ENCODE measurements at places on chromosomes 7 and 10.
A peak's percentile ranks its signal among the peaks of the same experiment; 100 is the strongest.

DNA sequence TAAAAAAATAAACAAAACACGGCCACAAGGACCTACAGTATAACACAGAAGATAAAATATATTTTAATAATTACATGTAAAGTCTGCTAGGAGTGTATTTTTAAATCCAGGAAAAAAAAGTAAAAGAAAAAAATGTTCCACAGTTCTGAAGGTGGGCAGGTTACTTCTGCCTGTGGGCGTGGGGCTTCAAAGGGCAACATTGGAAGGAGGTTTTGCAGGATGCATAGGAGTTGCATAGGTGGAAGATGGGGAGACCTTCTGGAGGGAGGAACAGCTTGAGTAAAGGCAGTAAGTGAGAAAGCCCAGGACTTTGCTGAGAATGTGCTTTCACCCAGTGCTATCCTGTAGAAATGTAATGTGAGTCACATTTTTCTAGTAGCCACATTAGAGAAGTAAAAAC lies 37.5 kb upstream of the PLXNA4 start:
- DNase-seq, result no peak

GRCh38 chr10:132518572-132519381 lies 18.8 kb upstream of the INPP5A start:
- DNase-seq, result no peak

GRCh38 chr10:119418362-119418761 lies 124.2 kb downstream of the RGS10 start:
- DNase-seq, result no peak

GRCh38 chr7:10767771-10768170 lies 205.9 kb upstream of the PHF14 start:
- no peak for DNase-seq

DNA sequence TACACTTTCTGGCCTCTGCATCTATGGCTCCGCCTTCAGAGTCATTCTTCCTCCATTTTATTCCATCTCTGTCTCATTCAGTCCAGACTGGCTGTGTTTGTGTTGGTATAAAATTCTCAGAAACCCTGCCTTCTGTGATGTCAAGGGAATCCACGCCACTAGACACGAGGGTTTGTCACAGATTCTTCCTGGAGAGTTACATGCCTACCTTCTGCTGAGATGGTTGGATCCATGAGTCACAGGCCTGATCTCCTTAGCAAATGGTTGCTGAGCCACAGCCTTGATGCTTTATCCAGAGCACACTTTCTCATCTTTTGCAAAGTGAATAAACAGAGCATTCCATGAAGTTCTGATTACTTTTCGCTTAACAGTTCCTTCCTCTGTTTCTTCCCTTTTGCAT lies 35.9 kb upstream of the TSPAN33 start:
- DNase-seq, result no peak

DNA sequence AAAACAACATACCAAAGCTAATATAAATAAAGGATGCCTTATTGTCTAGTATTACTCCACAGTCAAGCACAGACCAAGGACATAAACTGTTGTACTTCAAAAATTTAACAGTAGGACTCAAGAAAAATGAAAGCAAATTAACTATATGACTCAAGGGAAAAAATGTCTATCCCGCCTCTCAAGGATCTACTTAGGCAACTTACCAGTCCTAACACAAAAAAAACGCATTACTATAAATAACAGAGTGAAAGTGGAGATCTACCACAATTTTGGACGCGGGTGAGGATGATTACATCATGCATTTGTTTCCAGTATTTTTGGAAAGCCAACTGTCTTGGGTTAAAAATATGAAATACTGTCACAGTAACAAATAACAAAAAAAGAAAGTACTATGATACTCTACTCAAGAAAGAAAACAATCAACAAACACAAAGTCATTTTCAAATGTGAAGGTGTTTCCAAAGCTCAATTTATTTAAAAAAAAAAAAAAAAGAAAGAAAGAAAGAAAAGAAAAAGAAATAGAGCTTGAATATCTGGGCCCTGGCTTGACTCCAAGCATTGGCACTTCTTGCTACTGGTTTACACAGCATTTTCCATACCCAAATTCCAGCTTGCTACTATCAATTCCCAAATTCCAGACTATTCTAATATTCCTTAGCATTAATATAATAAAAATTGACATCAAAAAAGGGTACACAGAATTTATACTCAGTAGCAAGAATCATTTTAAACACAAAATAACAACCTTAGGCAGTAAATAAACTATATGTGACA lies 99.4 kb downstream of the RSU1 start:
- peak; percentile 15 for DNase-seq

GRCh38 chr7:135791543-135792362 lies 43.1 kb upstream of the FAM180A start:
- no peak for DNase-seq

GRCh38 chr10:69872323-69872722 lies 70.6 kb downstream of the COL13A1 start:
- DNase-seq, result no peak

DNA sequence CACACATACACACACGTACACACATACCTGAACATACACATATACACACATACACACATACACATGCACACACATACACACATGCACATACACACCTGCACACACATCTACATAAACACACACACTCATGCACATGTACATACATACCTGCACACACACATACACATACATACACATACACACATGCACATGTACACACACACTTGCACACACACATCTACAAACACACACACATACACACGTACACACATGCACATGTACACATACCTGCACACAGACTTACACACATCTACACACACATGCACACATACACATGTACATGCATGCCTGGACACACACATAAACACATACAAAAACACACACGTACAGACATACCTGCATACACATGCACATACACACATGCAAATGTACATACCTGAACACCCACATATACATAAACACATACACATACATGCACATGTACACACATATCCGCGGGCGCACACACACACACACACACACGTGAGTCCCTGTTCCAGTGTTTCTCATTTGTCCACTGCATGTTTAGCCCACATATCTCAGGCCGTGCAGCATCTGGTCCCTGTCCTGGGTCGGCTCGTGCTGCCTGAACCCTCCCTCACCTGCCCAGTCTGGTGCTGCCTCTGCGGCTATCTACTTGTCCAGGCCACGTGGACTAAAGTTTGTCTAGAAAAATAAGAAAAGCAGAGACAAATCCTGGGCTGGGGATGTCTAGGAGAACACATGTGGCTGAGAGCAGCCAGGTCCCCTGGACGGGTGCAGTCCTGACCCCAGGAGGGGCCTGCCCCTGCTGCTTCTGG lies 238.7 kb downstream of the TCERG1L start:
- DNase-seq, result no peak

DNA sequence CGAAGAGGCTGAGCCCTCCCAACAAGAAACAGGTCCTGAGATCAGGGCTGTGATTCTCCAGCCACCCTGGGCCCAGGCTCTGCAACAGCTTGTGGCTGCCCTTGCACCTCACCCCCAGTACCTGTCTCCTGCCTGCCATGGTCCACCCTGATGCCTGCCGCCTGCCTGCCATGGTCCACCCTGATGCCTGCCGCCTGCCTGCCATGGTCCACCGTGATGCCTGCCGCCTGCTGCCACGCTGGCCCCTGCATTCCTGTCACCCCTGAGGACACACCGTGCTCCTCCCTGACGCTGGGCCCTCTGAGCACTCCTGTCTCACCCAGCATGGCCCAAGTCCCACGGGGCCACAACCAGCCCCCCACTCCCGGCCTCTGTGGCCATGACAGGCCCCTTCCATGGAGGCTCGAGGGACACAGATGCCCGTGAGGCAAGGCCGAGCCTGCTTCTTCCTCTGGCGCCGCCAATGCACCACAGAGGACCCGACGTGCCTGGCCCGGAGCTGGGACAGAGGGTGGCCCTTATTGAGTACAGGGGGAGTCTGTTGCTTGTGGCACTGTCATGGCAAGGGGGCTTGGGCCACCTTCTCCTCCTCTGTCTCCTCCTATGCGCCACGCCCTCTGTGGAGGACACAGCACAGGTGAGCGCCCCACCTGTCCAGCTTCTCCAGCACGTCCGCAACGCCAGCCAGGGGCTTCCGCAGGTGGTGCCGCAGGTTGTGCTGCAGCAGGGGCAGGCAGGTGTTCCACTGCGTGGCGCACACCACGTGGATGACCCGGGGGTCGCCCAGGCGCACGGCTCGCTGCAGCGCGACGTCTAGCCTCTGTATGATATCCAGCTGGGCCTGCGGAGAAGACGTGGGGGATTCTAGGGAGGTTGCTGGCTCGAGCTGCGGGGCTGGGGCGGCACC lies 18.1 kb downstream of the CFAP46 start:
- no peak for DNase-seq

DNA sequence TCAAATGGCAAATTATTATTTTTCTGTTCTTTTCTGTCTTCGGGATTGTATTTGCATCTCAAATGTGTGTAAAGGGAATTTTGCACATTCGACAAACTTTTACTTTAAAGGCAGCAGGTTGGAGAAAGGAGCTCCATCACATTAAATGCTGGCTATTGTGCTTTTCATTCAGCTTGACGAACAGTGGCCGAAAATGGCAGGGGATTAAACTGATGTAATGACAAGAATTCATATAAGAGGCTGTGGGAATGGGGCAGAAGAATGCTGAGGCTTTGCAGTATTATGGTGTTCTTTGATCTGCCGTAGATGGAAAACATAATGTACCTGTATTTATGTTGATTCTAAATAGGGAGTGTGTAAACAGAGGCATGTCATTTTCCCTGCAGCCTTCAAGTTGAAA lies 376.0 kb downstream of the LRMDA start:
- no peak for DNase-seq

GRCh38 chr7:125256446-125256845 lies 326.8 kb upstream of the POT1 start:
- DNase-seq, result no peak

GRCh38 chr10:30476511-30477155 lies 42.6 kb downstream of the MAP3K8 start:
- DNase-seq, result no peak

DNA sequence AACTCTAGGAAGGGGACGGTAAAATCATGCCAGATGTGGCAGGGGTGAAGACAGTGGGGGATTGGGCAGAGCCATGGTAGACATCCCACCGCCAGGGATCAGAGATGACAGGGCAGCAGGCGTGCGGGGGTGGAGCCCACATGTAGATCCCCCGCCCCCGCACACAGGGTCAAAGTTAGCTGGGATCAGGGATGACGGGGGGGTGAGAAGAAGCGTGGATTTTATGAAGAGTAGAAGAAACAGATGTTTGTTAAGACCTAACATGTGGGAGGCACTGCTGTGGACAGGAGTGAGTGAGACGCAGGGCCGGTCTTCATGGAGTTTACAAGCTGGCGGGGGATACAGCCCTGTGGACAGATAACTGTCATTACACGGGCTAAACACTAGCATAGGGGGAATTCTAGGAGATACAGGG lies 154.0 kb upstream of the KLF14 start:
- no peak for DNase-seq

- DNase-seq, result no peak
These were observed 103.3 kb downstream of the LHPP start for GRCh38 chr10:124564881-124565280.

GRCh38 chr7:19351341-19352304 lies 206.4 kb upstream of the FERD3L start:
- no peak for DNase-seq

GRCh38 chr10:686155-686931 lies 3.1 kb downstream of the DIP2C start:
- no peak for DNase-seq

- DNase-seq, result no peak
These were observed 99.3 kb upstream of the CTBP2 start for GRCh38 chr10:125259651-125260050.

- no peak for DNase-seq
These were observed 688.7 kb upstream of the GRM3 start for GRCh38 chr7:85954961-85955360.

GRCh38 chr10:17737027-17737965 lies 14.7 kb upstream of the TMEM236 start:
- no peak for DNase-seq

GRCh38 chr10:80460399-80461207 lies 6.5 kb downstream of the TSPAN14 start:
- DNase-seq, result no peak

- no peak for DNase-seq
These were observed 25.2 kb downstream of the IQCE start for GRCh38 chr7:2583798-2584580.

DNA sequence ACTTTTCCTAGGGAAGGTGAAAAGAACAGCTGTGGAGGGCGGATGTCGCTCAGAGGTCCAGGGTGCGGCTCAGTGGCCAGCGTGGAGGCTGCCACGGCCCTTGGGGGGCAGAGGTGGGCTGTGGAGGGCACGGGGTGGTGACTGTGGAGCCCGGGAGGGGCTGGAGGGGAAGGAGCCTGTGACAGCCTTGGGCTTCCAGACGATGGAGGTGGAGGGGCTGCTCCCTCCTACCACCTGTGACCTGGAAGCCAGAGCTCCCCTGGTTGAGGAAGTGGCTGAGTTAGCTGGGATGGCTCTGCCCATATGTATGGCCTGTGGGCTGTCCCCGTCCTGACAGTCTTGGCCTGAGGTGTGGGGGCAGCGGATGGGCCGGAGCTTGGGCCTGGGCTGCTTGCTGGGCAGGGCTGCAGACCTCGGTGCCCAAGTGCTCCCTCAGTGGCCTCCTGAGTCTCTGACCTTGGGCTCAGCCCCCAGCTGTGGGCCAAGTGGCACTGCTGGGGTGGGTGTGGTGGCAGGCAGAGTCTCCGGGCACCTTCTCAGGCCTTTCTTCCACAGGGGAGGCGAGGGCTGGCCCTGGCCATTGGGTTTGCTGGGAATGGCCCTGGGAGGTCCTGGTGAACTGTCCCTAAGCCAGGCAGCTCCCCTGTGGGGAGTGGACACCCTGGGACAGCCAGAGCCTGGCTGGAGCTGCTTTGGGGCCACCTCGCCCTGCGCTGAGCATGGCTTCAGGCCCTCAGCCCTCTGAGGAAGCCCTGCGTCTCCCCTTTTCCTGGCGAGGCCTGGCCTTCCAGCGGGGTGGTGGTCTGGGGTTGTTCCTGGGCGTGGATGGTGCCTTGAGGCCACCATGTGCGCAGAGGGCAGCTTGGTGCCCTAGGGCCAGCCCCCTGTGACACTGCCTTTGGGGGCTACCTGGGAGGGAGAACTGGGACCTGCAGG lies 3.9 kb downstream of the BRI3 start:
- no peak for DNase-seq

DNA sequence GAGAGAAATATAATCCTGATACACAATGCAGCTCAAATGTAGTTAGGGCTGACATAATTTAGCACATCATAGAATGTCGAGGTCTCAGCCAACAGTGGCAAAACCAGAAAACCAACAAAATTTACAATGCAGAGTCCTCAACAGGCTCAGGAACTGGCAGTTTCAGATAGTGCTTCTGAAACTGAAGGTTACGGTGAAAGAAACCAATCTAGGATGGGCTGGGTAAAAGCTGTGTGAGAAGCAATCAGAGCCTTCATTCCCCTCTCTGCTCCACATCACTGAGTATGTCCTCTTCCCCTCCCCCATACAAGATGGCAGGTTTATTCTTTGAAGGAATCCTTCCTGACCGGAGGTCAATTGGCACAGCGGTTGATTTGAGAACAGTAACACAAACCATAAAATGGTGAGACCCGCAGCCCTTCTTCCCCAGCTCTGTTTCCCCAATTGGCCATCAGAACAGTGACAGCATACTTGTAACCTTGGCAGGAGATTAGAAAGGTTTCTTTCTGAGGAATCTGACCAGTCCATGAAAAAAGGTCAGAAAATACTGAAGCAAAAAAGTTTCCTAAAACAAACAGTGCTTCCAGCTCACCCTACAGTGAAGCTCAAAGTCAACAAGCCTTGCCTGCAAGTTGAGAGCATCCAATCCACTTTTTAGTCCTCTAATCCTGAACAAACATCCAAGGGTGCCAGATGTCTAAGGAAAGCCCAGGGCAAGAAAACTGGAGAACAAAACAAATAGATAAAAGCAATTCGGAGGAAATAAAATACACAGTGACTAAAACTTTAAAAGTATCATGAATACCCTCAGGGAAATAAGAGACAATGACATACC lies 53.9 kb upstream of the IL6 start:
- no peak for DNase-seq

Data from fibroblast of skin of left biceps (primary cell).